ENCODE measurements at places on chromosomes 3 and 15.

DNA sequence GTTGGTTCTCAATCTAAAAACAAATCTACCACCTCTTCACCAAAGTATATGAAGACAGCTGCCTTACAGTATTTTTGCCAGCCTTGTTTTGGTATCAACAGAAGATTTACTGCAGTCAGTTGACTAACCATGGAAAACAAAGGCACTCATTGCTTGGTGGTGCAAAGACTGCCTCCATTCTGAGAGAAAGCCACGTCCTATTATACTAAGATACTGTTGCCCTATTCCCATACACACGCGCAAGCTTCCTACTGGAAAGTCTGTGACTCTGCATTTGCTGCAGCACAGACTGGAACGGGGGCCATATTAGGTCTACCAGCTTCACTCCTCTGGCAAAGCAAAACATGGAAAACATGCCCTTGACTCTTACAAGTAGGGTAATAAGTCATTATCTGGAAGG is 18.0 kb downstream of the MTMR10 start:
- no peak for DNase-seq

- no peak for DNase-seq
These were observed 529.5 kb upstream of the TBL1XR1 start for GRCh38 chr3:177726807-177727206.

- no peak for DNase-seq
These were observed 13.8 kb downstream of the TSPAN3 start for GRCh38 chr15:77057072-77057471.

- DNase-seq = no peak
These were observed 803.5 kb downstream of the PLOD2 start for GRCh38 chr3:145357453-145357852.

GRCh38 chr3:13200946-13201345 is 127.7 kb upstream of the IQSEC1 start:
- DNase-seq = peak; percentile 42

- DNase-seq = no peak
These were observed 427.6 kb upstream of the SEMA6D start for GRCh38 chr15:47289656-47290055.

GRCh38 chr3:129586746-129587430 is 19.6 kb downstream of the PLXND1 start:
- no peak for DNase-seq

DNA sequence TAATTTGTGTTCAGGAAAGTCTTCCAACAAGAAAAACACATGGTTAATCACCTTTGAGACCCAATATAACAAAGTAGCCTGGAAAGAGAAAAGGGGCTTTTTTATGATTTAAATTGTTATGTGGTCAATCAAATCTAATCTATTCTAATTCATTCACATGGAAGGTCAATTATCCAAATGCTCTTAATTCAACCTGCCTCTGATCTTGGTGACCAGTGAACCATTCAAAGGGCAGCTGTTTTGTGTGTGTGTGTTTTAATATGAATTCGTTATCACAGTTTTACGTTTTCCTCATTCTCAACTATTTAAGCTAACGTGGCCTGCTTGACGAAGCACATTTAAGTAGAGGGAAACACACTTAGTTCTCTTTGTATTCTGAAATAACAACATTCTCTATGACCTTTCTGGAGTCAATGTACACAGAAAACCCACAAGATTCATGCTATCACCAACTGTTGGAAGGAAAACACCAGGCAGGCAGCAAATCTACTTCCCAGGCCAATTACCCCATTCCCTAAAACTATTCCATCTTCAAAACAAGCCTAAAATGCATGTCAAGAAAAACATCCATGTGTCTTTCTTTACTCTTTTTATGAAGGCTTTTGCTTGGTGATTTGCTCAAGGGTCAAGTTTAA is 195.4 kb downstream of the SUCLG2 start:
- peak; percentile 31 for DNase-seq

- DNase-seq = peak; percentile 64
These were observed 6.2 kb downstream of the TSC22D2 start for GRCh38 chr3:150414258-150414657.

GRCh38 chr3:141410408-141410807 is 42.1 kb downstream of the ZBTB38 start:
- no peak for DNase-seq

- no peak for DNase-seq
These were observed 40.5 kb downstream of the NGRN start for GRCh38 chr15:90305932-90306331.

Measured in astrocyte of the hippocampus (primary cell).